Lung (tissue), 17 donors: ENCODE measurements at places on chromosomes 3 and 15. TPM values are rescaled to one million over a fixed set of nuclear protein-coding genes. Genes with fewer than 3 reads are reported as not detected.

DNA sequence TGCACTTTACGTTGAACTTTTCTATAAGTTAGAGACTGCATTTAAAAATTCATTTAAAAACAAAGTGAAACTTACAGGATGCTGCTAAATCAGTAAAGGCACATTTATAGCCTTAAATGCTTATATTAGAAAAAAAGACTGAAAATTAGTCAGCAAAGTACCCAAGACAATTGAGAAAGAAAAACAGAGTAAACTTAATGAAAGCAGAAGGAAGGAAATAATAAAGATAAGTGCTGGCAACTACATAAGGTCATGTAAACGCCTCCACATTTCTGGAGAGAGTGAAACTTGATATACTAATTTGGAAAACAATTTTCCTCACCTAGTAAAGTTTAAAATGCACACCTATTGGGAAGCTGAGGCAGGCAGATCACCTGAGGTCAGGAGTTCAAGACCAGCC lies 58.2 kb upstream of the ACAN start:
- no peaks in the 10 kb centered on the region for H3K4me1 ChIP-seq
- no peaks in the 10 kb centered on the region for H3K27me3 ChIP-seq
- no peak for DNase-seq
- H3K27ac ChIP-seq = no peak overlapping the region
- H3K36me3 ChIP-seq = no peaks in the 10 kb centered on the region

DNA sequence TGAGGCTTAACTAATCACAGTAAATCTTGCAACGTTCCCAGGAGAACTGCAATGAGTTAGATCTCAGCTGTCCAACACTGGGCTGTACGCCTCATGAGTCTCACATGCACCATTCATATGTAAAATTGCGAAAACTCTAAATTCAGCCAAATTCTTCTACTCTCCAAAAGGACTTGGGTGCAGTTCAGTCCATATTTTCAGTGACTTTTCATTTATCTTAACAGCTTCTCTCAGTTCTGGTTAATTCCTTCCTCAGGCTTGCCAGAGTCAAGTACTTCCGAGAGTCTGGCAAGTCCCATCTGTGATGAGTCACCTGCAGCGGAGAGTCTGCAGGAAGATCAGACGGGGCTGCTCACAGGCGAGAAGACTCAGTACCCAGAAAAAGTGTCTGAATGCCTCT lies 11.5 kb downstream of the CCDC80 start:
- H3K36me3 ChIP-seq = no peaks in the 10 kb centered on the region
- no peak overlapping the region for H3K27ac ChIP-seq
- peaks cover 40% of the 10 kb centered on the region for H3K4me1 ChIP-seq
- DNase-seq = peak; percentile 83
- H3K4me3 ChIP-seq = no peak overlapping the region

Gene CHRFAM7A
- total RNA-seq = 7.4 TPM

DNA sequence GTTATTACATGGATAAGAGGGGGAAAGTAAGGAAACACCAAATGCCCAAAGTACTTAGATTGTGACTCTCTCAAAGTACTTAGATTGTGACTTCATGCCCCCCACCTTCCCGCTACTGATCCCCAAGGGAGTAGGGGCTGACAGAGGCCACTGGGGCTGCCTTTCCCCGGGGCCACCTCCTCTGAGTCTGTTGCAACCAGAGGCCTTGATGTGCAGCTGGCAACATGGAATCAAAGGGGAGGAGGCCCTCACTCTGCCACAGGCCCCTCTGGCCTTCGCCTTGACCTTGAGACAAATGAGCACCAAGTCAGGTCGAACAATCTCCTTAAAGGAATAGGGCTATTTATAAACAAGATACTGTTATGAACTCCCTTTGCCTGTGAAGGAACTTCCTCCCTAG lies 62.5 kb downstream of the LRTM1 start:
- no peak overlapping the region for H3K4me3 ChIP-seq
- peaks cover 3% of the 10 kb centered on the region for H3K27me3 ChIP-seq
- no peak overlapping the region for H3K27ac ChIP-seq
- H3K4me1 ChIP-seq = no peaks in the 10 kb centered on the region
- no peaks in the 10 kb centered on the region for H3K36me3 ChIP-seq

DNA sequence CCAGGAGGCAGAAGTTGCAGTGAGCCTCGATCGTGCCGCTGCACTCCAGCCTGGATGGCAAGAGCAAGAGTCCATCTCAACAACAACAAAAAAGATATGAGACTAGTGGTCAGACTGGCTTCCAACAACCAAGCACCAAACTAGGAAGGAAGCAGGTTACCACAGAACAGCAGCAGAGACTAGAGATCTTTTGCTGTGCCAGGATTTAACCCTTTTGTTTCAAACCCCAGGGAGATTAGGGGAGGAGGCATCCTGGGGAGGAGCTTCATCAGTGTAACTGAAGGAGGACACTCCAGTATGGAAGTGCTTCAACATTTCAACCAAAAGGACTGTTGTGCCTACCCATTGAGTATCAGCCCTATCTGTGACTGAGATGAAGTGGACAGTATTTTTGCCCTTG lies 240.3 kb downstream of the ZIC1 start:
- DNase-seq = no peak
- no peaks in the 10 kb centered on the region for H3K36me3 ChIP-seq
- no peak overlapping the region for H3K4me3 ChIP-seq
- H3K27me3 ChIP-seq = no peaks in the 10 kb centered on the region

DNA sequence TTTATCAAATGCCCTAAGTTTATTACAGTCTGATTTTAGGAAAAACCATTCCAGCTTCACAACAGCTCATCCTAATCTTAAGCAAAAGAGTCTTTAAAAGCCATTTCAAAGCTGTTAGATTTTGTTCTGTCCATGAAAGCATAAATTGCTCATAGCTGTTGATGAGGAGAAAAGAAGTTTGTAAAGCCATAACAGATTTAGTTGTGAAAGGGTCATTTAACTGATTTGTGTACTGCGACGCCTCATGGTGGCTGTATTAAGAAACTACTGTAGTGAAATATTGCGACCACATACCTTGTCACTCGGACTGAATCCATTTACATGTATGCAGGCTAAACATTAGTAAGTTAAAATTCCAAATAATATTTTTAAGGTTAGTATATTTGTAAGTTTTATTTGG lies 20.9 kb downstream of the BBX start:
- H3K4me3 ChIP-seq = no peak overlapping the region
- H3K27me3 ChIP-seq = no peaks in the 10 kb centered on the region
- DNase-seq = no peak
- H3K4me1 ChIP-seq = no peaks in the 10 kb centered on the region

DNA sequence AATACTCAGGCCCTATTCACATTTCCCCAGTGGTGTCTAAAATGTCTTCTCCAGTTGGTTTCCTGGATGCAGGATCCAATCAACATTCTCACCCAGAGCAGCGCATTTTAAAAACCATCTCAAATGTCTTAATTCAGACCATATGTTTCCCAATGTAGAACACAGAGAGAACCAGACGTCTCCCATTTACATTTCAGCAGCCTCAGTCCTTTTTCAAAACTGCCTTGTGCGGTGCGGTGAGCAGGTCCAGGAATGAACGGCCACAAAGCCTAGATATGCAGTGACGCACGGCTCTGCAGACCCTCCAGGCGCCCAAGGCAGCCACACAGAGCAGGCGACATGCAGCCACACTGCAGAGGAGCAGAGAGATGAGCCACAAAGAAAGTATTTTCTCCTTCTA lies 66.1 kb upstream of the MEX3B start:
- DNase-seq = no peak
- no peaks in the 10 kb centered on the region for H3K36me3 ChIP-seq
- H3K27ac ChIP-seq = no peak overlapping the region
- H3K4me1 ChIP-seq = no peaks in the 10 kb centered on the region
- no peak overlapping the region for H3K4me3 ChIP-seq
- no peaks in the 10 kb centered on the region for H3K27me3 ChIP-seq
